ENCODE measurements at places on chromosomes 6 and 20.

- no peak for DNase-seq
Observed at GRCh38 chr20:13105864-13106457, 97.2 kb downstream of the SPTLC3 start.

GRCh38 chr6:48893048-48893447 lies 570.0 kb downstream of the MMUT start:
- DNase-seq, result no peak

DNA sequence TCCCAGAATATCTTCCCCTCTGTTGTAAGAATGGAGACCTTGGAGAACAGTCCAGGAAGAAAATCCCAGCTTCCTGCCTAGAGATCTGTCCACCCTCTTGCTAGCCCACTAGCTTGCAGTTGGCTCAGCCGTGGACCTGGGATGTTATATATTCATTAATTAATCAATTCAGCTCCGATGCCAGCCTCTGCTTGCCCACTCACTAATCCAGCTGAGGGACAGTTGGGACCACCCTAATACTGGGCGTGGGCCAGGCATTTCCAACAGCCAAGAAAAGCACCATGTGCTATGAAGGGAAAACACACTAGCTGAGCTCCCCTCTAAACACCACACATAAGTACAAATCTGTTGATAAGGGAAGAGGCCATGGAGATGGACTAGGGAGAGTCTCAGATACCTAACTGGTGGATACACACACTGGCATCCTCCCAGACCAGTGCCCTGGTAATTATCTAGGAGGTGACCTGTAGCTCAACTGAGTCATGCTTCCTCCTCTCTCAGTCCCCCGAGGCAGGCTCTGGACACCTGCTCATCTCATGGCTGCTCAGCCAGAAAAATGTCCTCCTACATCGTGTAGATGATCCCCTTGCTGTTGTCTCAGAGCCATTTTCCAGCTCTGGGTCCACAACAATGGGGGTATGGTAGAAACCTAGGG lies 78.9 kb downstream of the ANKRD60 start:
- DNase-seq, result no peak

GRCh38 chr20:33124261-33124660 lies 43.7 kb upstream of the BPIFA2 start:
- DNase-seq, result no peak

DNA sequence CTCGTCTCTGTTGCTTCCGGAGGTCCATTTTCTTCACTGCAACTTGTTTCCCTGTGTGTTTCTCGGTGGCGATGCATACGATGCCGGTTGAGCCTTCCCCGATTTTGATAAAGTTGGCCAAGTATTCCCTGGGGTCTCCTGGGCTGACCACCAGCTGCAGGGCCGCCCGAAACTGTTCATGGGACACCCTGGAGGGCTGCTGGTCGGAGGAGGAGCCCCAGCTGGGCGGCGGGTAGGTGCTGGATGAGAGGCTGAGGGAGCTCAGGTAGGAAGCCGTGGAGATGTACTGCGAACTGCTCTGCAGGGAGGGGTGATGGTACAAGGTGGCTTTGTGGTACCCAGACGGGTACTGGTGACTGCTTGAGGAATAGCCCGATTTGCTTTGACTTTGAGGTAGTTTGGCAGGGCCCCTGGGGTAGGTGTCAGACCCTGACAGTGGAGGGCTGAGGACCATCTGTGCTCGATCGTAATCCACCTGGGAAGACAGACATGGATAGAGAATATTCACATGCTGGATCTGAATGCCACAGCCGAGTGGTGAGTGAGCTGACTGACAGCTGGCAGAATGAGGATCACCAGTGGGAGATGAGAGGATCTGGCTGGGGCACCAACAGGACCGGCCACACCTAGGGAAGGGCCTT lies 51.6 kb downstream of the LAMP5 start:
- DNase-seq, result no peak

DNA sequence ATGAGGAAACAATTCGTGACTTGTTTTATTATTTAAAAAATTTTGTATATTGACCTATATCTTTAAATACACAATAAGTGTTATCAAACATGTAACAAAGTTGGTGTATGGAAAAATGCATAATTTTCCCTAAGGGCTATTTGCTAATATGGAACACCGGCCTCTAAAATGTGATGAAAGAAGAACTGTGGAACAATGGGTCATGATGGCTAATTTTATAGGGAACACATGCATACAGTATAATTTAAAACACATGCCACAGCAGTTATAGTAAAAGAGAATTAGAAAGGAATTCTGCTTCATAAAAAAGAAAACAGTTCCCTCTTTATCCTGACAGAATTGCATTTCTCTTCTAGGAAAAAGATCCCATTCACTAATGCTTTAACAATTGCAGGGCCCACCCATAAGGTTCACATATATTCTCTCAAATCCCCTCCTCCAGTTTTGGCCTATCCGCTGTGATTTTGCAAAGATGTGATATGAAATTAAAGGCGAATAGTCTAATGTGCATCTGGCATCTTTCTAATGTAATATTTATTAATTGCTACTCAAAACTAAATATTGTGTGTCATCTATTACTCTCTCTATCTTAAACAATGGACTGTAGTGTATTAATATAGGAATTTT lies 628.1 kb upstream of the CITED2 start:
- DNase-seq, result no peak

DNA sequence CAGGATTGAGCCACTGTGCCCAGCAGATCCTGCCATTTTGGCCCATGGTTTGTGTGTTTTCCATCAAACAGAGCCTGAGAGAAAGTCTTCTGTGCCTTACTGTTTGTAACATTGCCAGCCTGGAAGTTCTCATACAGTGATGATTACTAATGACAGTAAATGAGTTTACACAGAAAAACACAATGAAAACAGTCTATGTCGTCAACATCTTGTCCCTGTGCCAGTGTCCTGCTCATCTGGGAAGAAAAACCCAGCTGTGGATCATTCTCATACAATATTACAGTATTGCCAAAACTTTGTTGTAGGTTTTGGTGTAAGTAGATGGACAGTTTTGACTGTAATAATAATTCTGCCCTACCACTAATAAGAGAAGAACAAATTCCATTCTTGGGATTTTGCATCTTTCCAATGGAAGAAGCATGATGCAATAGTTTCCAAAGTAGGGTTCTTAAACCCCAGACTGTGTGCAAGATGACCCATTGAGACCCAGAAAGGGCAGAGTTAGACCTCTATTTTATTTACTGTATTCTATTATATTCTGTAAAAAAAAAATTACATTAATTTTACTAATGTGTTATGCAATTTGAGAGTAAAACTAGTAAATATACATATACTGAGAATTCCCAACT lies 135.0 kb upstream of the JARID2 start:
- DNase-seq, result no peak

DNA sequence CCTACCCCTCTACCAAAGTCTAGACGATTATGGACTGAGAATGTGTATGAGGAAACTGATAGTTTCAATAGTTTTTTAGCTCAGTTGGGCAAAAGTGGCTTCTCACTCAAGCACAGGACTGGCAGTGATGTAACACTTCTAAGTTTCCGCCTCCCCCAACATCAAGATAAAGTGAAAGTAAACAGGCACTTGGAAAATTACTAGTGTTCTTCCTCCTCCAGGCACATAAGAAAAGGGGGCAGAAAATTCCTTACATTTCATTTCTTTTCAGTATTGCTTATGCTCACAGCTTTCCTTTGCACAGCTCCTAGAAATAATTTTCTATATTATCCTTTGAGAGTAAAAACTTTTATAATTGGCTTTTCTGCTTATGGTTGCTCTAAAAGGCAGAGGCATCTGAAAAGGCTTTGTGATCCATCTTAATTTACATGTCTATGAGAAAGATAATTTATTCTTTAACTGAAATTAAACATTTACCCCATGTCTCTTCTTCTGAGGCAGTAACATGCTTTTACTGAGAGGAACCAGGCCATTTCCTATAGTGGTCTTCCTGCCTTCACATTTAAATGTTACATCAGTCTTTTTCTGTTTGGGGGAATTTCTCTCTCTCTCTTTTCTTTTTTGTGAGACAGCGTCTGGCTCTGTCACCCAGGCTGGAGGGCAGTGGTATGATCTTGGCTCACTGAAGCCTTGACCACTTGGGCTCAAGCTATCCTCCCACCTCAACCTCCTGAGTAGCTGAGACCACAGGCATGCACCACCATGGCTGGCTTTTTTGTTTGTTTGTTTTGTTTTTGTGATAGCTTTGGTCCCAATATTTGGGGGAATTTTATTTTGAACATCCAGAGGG lies 65.0 kb upstream of the EEF1A1 start:
- DNase-seq, result peak; percentile 47

- DNase-seq, result no peak
Observed at GRCh38 chr6:135546206-135546605, 48.7 kb upstream of the AHI1 start.

GRCh38 chr6:102411796-102412195 lies 1018.3 kb downstream of the GRIK2 start:
- no peak for DNase-seq

- no peak for DNase-seq
Observed at GRCh38 chr20:2507875-2508630, 662 bp downstream of the ZNF343 start.

- no peak for DNase-seq
Observed at GRCh38 chr6:79600812-79601609, 30.1 kb upstream of the SH3BGRL2 start.

- DNase-seq, result no peak
Observed at GRCh38 chr6:34526241-34526972, 29.7 kb downstream of the SPDEF start.

- DNase-seq, result no peak
Observed at GRCh38 chr6:136992113-136992512, 52.7 kb downstream of the IL20RA start.

DNA sequence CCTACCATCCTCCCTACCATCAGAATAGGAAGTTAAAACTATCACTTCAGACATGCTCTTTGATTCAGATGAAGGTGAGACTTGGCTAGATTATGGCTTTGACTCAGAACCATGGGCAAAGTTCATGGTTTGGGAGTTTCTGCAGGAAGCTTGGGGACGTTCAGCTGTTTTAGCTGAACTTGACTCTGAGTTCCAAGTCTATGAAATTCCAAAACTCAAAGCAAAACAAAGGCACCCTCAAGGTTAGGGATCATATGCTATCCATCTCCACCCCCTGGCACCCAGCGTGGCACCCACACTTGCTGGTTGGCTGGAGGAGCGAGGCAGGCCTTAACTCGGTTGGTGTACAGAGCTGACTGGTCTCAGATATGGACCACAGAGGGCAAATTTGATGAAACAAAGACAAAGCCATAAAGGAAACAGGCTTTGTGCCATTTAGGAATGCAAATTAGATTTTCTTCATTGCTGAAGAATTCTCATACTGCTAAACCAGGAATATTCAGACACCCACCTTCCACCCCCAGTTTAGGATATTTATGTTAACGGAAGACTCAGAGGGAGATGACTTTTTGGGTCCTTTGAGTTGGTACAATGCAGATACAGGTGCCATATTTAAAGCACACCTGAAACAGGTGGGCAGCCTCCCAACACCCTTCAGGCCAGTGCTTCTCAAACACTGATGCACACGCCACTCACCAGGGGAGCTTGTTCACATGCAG lies 88.4 kb upstream of the SLC22A16 start:
- DNase-seq, result no peak

DNA sequence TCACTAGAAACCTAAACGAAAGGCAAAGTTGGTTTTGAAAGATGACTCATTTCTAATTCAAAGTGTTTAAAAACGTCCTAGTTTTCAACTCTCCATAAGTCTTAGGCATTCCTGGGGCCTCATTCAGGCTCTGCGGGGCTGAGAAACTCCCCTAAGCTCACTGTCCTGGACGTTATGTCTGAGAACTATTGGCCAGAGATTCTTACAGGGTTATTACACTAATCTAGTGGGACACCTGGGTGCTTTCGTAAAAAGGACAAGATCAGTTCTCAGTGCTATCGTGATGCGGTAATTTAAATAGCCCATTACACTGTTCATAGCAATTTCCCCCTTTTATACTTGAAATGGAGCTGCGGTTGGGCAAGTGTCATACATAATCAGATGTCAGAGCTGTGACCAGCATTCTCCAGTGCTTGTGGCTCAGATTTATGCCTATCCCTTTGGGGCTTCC lies 280.9 kb downstream of the QKI start:
- no peak for DNase-seq

All from activated CD4-positive, alpha-beta T cell treated with anti-CD3 and anti-CD28 coated beads for 4 hours (primary cell).